Inflammatory macrophage treated with lipopolysaccharide for 1 hour (primary cell): ENCODE measurements at places on chromosomes 12 and 14.
A peak's percentile ranks its signal among the peaks of the same experiment; 100 is the strongest.

DNA sequence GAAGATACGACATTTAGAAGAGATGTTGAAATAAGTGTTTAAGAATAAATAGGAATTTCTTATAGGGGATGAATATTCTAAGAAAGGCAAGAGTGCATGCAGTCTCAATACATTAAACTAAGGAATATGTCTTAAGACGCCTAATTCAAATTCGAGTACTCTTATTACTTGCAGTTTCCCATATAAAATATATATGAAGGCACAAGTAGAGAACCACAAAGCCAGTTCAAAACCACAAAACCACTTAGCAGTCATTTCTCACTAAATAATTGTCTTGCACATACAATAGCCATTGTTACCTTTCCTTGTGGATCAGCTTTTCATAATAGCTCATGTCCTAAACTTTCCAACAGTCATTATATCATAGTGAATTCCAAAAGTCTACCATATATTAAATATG is 91.0 kb upstream of the MON2 start:
- no peak for DNase-seq

DNA sequence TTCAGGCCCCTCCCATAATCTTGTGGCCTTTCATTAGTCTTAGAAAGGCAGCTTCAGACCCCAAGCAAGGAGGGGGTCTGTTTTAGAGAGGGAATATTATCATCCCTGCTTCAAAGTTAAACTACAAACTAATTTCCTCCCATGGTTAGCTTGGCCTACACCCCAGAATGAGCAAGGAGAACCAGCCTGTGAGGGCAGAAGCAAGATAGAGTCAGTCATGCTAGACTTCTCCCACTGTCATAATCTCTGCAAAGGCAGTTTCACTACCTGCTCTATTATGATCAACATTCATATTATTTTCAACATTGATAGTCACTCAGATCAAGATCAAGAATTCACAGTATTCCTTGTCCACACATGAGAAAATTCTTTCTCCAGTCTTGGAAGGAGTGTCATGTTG is 105.1 kb downstream of the GXYLT1 start:
- DNase-seq: no peak

DNA sequence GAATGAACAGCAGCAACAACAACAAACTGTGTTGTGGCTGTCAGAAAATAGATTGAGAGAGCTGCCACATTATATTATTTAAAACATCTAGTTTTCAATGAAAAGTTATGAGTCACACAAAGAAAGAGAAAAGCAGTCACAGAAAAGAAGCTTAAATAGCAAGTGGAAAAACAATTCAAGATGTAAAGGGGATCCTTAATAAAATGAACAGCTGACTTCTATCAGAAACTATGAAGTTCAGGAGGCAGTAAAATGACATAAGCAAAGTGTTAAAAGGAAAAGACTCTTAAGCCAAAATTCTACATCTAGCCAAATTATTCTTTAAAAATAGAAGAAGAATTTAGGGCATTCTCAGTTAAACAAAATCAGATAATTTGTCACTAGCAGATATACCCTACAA is 5.6 kb downstream of the CLEC14A start:
- no peak for DNase-seq

- no peak for DNase-seq
These were observed 25.9 kb upstream of the SRSF5 start for GRCh38 chr14:69741055-69741454.

- DNase-seq: no peak
These were observed 302.5 kb downstream of the EMP1 start for GRCh38 chr12:13499008-13499407.

- no peak for DNase-seq
These were observed 1.4 kb upstream of the HOXC5 start for GRCh38 chr12:54031480-54031879.

DNA sequence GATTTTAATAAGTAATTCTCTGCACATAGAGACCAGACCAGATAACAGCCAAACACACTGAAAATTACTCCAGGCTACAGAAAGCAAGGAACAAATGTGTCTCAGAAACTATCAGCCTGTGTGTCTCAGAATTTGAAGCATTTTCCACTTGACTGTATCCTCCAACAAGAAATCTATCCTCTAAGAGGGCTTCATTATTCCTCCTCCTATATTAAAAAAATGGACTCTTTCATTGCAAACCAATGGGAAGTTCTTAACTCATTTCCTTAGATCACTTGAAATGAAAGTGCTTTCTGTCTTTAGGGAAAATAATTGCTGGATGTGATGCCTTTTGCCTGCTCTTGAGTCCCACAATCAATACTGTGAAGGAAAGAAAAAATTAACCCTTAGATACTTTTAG is 2.3 kb downstream of the ST8SIA1 start:
- DNase-seq: no peak

GRCh38 chr14:69151458-69152180 is 1.3 kb downstream of the DCAF5 start:
- DNase-seq: peak; percentile 63

GRCh38 chr12:8678661-8679111 is 16.1 kb upstream of the MFAP5 start:
- DNase-seq: no peak

- DNase-seq: no peak
These were observed 12.6 kb upstream of the SERPINA3 start for GRCh38 chr14:94599656-94600004.

DNA sequence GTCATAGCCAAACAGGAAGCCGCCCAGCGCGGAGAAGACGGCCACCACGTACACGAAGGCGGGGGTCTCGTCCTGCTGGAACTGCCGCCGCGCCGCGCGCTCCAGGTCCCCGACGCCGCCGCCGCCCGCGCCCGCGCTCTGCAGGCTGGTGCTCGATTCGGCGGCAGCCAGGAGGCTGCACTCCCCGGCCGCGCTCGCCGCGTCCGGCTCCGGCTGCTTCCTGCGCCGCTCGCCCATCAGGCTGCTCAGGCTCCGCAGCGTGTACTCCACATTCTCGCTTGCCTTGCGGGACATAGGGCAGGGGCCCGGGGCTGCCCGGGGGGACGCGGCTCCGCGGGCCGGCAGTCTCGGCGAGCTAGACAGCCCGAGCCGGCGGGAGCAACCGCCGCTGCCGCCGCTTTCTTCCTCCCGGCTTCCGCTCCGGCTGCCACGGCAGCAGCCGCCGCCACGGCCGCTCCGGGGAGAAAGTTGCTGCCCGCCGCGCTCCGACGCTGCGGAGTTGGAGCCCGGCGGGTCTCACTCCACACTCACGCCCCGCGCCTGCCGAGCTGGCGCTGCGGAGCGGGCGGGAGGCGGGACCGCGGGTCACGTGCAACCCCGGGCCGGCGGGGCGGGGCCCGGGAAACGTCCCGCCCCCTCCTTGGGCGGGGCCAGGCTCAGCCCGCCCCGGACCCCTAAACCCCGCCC is at the start of gene SLC2A13:
Gene SLC2A13 (minus strand): TSS at position 567 of the 687 bp plus-strand sequence. CDS start 273 bp downstream, at position 294.
- DNase-seq: peak; percentile 86

DNA sequence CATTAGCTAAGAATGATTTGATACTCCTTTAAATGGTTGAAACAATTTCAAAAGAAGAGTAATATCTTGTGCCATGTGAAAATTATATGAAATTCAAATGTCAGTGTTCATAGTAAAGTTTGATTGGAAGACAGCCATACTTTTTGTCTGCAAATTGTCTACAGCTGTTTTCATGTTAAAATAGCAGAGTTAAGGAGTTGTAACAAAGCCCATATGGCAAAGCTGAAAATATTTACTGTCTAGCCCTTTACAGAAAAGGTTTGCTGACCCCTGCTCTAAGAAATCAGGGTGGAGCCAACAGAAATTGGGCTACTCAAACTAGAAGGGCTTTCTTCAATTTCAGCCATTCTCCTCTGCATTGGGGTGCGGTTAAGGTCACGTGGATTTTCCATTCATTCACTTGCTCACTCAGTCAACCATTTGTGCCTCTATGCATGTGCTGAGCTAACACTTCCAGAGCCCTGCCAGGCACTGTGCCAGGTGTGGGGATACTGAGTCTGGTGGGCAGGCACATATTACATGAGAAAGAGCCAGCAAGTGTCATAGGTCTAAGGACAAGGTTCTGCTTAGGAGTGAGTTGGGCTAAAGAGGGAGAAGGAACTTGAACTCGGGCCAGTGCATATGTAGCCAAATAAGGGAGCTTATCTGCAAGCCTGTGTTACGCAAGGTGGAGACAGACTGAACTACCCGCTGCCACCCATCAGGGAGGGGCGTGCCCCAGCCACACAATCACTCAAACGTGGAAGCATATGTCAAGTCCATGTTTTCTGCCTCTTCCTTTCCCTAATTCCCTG is 139.8 kb upstream of the NOS1 start:
- DNase-seq: no peak
